Liver (tissue), 10 donors: ENCODE measurements at places on chromosomes 4 and X.

DNA sequence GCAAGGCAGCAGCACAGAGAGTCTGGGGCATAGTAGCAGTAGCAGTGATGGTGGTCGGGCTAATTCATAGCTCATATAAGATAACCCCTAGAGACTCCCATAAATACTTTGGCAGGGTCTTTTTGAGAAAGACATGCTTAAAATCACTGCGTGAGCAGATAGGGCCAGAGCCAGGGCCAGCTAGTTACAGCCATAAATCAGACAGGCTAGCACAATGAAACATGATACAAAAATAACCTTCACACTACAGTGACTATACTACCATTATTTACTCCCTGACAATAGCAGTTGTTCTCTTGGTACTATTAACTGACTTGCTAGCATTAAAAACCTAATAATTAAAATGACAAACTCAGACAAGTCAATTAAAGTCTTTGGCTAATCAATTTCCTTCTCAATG is 295.9 kb downstream of the SMARCA1 start:
- no peaks in the 10 kb centered on the region for H3K27me3 ChIP-seq
- no peak for DNase-seq
- no peak overlapping the region for H3K27ac ChIP-seq

DNA sequence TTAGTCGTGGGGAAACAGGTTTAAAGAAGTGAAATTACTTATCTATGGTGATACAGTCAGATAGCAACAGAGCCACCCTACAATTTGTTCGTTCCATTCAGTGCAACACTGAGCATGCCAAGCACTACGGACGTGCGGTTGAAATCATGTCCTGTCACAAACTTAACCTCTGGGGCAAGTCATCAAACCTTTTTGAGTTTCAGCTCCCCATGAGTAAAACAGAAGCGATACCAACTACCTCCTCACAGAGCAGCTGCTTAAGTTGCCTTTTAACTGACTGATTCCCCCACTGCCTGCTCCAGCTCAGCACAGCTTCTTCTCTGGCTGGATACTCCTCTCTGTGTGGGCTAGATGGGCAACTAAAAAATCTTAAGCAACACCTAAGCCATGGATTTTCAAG is 36.0 kb downstream of the LHFPL1 start:
- H3K4me3 ChIP-seq = no peak overlapping the region
- H3K36me3 ChIP-seq = no peaks in the 10 kb centered on the region
- DNase-seq = no peak

DNA sequence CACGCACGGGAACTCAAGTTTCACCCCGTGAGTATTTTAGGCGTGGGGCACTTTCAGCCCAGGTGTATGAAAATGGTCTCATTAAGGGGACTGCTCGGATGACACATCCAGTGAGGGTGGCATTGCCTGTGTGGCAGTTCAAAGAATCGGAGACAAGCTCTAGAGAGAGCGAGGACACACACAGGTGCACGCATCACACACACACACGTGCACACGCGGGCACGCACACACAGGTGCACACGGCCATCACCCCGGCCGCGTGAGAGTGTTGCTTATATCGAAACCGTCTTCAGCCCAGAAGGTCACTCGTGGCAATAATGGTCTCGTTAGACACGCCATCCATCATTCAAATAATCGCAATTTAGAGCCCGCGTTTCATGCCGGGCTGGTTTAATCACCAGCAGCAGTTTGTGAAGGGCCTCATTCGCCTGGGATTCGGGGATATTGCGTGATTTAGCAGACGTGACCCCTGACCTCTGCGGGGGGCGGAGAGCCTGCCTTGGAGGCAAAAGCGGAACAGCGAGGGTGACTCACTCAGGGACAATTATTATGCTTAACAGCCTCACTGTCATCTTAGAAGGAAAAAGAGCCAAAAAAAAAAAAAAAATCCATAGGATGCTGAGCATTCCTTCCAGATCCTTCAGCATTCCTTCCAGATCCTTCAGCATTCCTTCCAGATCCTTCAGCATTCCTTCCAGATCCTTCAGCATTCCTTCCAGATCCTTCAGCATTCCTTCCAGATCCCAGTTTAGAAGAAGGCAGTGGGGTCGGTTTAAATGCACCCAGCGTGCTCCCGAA is 89.4 kb upstream of the PPP2R3B start:
- H3K4me3 ChIP-seq = no peak overlapping the region
- no peaks in the 10 kb centered on the region for H3K27me3 ChIP-seq
- no peak for DNase-seq
- no peaks in the 10 kb centered on the region for H3K36me3 ChIP-seq
- H3K27ac ChIP-seq = no peak overlapping the region

DNA sequence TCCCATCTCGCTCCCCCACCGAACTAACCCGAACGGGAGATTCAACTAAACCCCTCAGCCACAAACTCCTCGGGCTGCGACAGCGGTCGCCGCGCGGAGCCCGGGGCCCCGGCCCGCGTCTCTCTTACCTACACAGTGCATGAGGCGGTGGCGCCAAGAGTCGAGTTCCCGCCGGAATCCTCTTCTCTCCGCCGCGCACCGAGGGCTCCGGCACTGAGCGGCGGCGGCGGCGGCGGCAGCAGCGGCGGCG is 160 bp downstream of the LCORL start:
- no peaks in the 10 kb centered on the region for H3K27me3 ChIP-seq
- no peak for DNase-seq
- peak overlapping the region; percentile 78 for H3K4me3 ChIP-seq

DNA sequence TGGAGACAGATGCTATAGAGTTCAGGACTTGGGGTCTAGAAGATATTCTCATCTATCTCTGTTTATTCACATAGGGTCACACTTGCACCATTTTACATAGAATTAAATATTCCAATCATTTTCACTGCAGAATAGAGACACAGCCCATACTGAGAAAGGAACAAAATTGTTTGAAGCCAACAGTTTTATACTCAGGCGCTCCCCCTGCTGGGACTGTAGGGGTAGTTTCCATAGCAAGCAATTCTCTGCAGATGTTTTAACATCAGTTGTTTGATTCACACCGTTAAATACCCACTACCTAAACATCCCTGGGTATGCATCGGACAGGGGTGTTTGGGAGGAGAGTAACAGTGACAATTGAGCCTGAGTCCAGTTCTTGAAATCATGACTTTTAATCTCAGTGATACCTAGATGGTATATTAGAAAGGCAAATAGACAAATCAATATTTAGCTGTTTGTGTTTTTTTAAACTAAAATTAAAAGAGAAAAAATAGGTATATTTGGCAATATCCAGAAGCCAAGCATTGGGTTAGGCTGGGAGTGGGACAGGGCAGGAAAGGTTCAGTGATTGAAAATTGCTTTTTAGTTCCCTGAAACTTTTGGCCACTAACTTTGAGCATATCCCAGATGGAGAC is 33.8 kb downstream of the LONRF3 start:
- H3K4me1 ChIP-seq = no peaks in the 10 kb centered on the region
- no peaks in the 10 kb centered on the region for H3K27me3 ChIP-seq
- peak; percentile 34 for DNase-seq

- no peak for DNase-seq
- H3K27ac ChIP-seq = no peak overlapping the region
- H3K4me3 ChIP-seq = no peak overlapping the region
- H3K36me3 ChIP-seq = peaks cover 17% of the 10 kb centered on the region
- no peaks in the 10 kb centered on the region for H3K27me3 ChIP-seq
- H3K4me1 ChIP-seq = peaks cover 33% of the 10 kb centered on the region
These were observed 35.1 kb downstream of the FAM114A1 start for GRCh38 chr4:38902695-38903094.

DNA sequence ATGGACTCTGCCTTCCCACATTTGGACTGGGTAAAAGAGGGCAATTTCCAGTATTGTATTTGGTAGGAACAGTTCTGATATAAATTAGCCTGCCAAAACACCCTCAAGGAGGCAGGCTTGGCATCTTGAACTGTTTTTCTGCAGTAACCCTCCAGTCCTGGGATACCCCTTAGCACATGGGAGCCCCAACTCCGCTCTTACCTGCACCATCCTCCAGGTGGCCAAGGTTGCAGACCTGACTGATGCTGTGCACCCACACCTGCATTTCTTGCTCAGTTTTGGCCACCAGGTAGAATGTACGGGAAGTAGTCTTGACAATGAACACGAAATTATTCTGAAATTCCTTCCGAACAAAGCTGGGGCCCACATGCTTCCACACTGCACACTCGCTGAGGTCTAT is 35.1 kb downstream of the GAB3 start:
- H3K4me1 ChIP-seq = no peaks in the 10 kb centered on the region
- H3K4me3 ChIP-seq = no peak overlapping the region
- no peak overlapping the region for H3K27ac ChIP-seq
- no peak for DNase-seq

DNA sequence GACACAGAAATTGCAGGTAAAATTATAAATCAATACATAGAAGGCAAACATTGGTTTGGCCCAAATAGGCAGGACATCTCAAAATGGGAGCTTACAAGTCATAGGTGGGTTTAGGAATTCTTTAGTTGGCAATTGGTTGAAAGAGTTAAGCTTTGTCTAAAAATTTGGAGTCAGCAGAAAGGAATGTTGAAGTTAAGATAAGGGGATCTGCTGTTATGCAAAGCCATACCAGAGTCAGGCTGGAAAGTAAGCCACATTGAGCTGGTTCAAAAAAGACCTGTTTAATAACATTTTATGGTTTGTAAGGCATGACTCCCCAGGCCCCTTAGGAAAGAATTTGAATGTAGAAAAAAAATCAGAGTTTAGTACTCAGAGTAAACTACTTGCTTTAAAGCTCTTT is 92.6 kb downstream of the IL13RA2 start:
- no peak for DNase-seq
- H3K27ac ChIP-seq = no peak overlapping the region
- no peaks in the 10 kb centered on the region for H3K4me1 ChIP-seq
- H3K27me3 ChIP-seq = no peaks in the 10 kb centered on the region
- no peak overlapping the region for H3K4me3 ChIP-seq
- no peaks in the 10 kb centered on the region for H3K36me3 ChIP-seq

- DNase-seq = no peak
- H3K27ac ChIP-seq = no peak overlapping the region
- H3K4me3 ChIP-seq = no peak overlapping the region
- H3K36me3 ChIP-seq = no peaks in the 10 kb centered on the region
These were observed 125.2 kb downstream of the ELOVL6 start for GRCh38 chr4:110073053-110073845.

GRCh38 chr4:8910822-8911315 is 39.2 kb upstream of the HMX1 start:
- peak; percentile 13 for DNase-seq
- H3K4me3 ChIP-seq = no peak overlapping the region
- no peaks in the 10 kb centered on the region for H3K36me3 ChIP-seq
- H3K4me1 ChIP-seq = no peaks in the 10 kb centered on the region
- no peak overlapping the region for H3K27ac ChIP-seq

- H3K36me3 ChIP-seq = no peaks in the 10 kb centered on the region
- peaks cover 22% of the 10 kb centered on the region for H3K4me1 ChIP-seq
- no peak overlapping the region for H3K27ac ChIP-seq
- no peaks in the 10 kb centered on the region for H3K27me3 ChIP-seq
These were observed 26.4 kb downstream of the NAT8L start for GRCh38 chr4:2085496-2085901.

DNA sequence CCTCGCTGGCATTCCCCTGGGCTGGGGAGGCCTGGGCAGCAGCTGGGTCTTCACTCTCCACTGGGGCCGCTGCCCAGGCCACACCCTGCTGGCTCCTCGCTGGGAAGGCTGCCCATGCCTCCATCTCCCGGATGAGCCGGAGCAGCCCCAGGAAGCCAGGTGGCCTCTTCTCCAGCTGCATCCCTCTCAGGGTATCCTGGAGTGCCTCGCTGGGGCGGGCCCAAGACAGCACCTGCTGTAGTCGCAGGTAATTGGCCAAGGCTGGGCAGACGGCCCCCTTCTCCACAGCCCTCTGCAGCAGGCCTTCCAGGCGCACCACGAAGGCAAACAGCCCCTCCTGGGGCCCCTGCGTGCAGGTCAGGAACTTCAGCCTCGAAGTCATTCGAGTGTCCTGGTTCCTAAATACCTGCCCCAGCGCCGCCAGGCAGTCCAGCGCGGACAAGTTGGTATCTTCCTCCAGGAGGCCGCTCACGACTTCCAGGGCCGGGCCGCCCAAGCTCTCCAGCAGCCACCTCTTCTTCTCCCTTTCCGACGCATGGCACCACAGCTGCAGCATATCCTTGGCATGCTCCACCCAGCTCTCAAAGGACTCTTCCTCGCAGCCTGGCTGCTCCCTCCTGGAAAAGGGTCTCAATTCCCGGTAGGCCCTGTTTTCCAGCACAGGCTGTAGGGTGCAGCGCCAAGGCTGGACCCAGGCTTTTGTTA is 3.7 kb downstream of the PNMA6E start:
- no peaks in the 10 kb centered on the region for H3K27me3 ChIP-seq
- no peaks in the 10 kb centered on the region for H3K4me1 ChIP-seq
- H3K36me3 ChIP-seq = no peaks in the 10 kb centered on the region
- no peak overlapping the region for H3K27ac ChIP-seq
- H3K4me3 ChIP-seq = no peak overlapping the region

- H3K36me3 ChIP-seq = no peaks in the 10 kb centered on the region
- no peak overlapping the region for H3K4me3 ChIP-seq
- no peaks in the 10 kb centered on the region for H3K27me3 ChIP-seq
- no peak overlapping the region for H3K27ac ChIP-seq
- H3K4me1 ChIP-seq = no peaks in the 10 kb centered on the region
These were observed 226.3 kb upstream of the LDB2 start for GRCh38 chr4:17124767-17125166.

DNA sequence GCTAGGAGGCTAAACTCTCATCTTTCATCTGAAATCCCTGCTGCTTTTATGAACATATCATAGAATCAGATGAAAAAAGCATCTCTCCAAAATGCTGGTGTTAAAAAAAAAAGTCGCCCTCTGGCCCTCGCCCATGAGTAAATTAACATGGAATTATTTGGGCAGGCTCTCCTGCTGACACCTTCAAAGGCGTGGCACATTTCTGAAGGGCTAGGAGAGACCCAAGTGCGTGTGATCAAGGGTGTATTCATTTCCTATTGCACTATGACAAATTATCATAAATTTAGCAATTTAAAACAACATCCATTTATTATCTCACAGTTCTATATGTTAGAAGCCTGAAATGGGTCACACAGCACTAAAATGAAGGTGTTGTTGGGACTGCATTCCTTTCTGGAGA is 5.1 kb downstream of the ANXA3 start:
- H3K27me3 ChIP-seq = peaks cover 4% of the 10 kb centered on the region
- H3K4me1 ChIP-seq = peaks cover 3% of the 10 kb centered on the region
- H3K4me3 ChIP-seq = no peak overlapping the region
- no peak for DNase-seq

DNA sequence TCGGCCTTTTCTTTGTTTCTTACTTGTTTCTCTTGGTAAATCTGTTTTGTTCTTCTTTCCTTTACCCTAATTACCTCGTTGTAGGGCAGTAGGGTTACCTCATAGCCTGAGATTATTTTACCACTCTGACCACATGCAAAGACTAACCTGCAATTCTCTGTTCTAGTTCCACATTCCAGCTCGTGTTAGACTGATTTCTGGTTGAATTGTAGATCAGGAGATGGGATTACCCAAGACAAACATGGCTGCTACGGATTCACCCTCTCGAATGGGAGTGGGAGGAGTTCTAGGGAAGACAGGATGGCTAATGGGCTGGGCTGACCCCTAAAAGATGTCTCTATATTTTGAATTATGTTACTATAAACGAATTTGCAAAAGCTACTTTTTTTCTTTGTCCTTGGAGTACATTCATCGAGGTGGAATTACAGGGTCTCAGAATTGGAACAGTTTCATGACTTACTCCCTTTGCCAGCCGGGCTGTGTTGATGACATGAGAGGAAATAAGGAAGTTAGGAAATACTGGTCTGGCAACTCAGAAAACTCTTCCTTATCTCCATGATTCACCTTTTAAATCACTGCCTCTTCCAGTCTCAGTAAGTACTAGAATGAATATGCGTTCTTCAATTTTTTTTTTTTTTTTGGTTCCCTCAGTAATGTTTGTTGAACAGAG is 36.7 kb upstream of the FBXW7 start:
- H3K27ac ChIP-seq = no peak overlapping the region
- no peaks in the 10 kb centered on the region for H3K4me1 ChIP-seq
- H3K27me3 ChIP-seq = no peaks in the 10 kb centered on the region
- H3K36me3 ChIP-seq = no peaks in the 10 kb centered on the region
